Mesangial cell (primary cell): ENCODE measurements at places on chromosomes 3 and 15. TPM values are rescaled to one million over a fixed set of nuclear protein-coding genes. Genes with fewer than 3 reads are reported as not detected.

Gene C3orf70
- 0.38 and 0.49 TPM in 2 replicates for total RNA-seq

Gene LMLN
- 2.3 and 5.6 TPM in 2 replicates for total RNA-seq

Gene ERC2
- total RNA-seq: 1.8 and 3.1 TPM in 2 replicates

Gene PLSCR2
- total RNA-seq: not detected in 2 replicates

Gene ZNF774
- 0.33 and 1.5 TPM in 2 replicates for total RNA-seq

Gene GOLGA8T
- not detected in 2 replicates for total RNA-seq

Gene RETNLB
- total RNA-seq: not detected in 2 replicates

Gene STXBP5L
- under 0.01 TPM in 1 of 2 replicates, not detected in the other for total RNA-seq

Gene CRABP1
- total RNA-seq: not detected in 2 replicates

Gene OR5K2
- total RNA-seq: not detected in 2 replicates

Gene PPP1R14D
- not detected in 2 replicates for total RNA-seq

Gene KBTBD13
- total RNA-seq: not detected in 2 replicates

Gene DNAH12
- total RNA-seq: under 0.01 TPM in 1 of 2 replicates, not detected in the other

Gene FANCD2OS
- not detected in 2 replicates for total RNA-seq

Gene COL6A5
- total RNA-seq: under 0.01 and 0.89 TPM in 2 replicates

Gene SEMA3B
- total RNA-seq: 7.8 and 49.4 TPM in 2 replicates

Gene CFAP20DC
- total RNA-seq: 2.8 and 5.9 TPM in 2 replicates

Gene LDHAL6B
- total RNA-seq: not detected in 2 replicates

Gene SENP8
- total RNA-seq: 1.1 and 1.5 TPM in 2 replicates

Gene ONECUT1
- total RNA-seq: 0.33 TPM in 1 of 2 replicates, not detected in the other

Gene GNAT1
- total RNA-seq: not detected in 2 replicates

Gene DNAJA4
- total RNA-seq: 3.0 and 6.2 TPM in 2 replicates

Gene SLC28A1
- total RNA-seq: not detected in 2 replicates

Gene CMTM8
- 7.3 and 8.9 TPM in 2 replicates for total RNA-seq

Gene TMCO5A
- not detected in 2 replicates for total RNA-seq

Gene TMEM212
- not detected in 2 replicates for total RNA-seq

Gene SLC28A2
- not detected in 2 replicates for total RNA-seq

Gene SLC7A14
- 0.13 TPM in 1 of 2 replicates, not detected in the other for total RNA-seq

Gene CKMT1A
- total RNA-seq: 0.63 TPM in 1 of 2 replicates, not detected in the other

Gene LIPH
- 0.13 TPM in 1 of 2 replicates, not detected in the other for total RNA-seq

Gene FMN1
- total RNA-seq: 0.33 and 5.8 TPM in 2 replicates

Gene FGD5
- under 0.01 and 0.51 TPM in 2 replicates for total RNA-seq

Gene ANKRD63
- total RNA-seq: not detected in 2 replicates

Gene PIERCE2
- total RNA-seq: 1.6 and 2.1 TPM in 2 replicates

Gene CPA3
- not detected in 2 replicates for total RNA-seq

Gene PP2D1
- total RNA-seq: not detected in 2 replicates

Gene TXNRD3
- 7.7 and 11.5 TPM in 2 replicates for total RNA-seq

Gene CEMIP
- 0.49 and 0.51 TPM in 2 replicates for total RNA-seq

Gene MNS1
- 1.1 and 1.5 TPM in 2 replicates for total RNA-seq

Gene RNU5B-1
- not detected in 2 replicates for total RNA-seq

Gene NAALADL2
- total RNA-seq: 0.33 and 1.1 TPM in 2 replicates
